ENCODE measurements at places on chromosomes 3 and 15. TPM values are rescaled to one million over a fixed set of nuclear protein-coding genes. Genes with fewer than 3 reads are reported as not detected.

CNTN3 gene
- total RNA-seq, result not detected

SLC24A5 gene
- total RNA-seq, result not detected

CMTM7 gene
- total RNA-seq, result 36.1 TPM

NR2C2 gene
- total RNA-seq, result 47.1 TPM

SV2B gene
- total RNA-seq, result not detected

SERINC4 gene
- total RNA-seq, result 0.09 TPM

EDC3 gene
- 44.1 TPM for total RNA-seq

FOXL2 gene
- not detected for total RNA-seq

ZIC4 gene
- not detected for total RNA-seq

UBA7 gene
- total RNA-seq, result 69.9 TPM

TMEM212 gene
- total RNA-seq, result not detected

AEN gene
- 58.4 TPM for total RNA-seq

TRNT1 gene
- 45.8 TPM for total RNA-seq

ARHGEF26 gene
- not detected for total RNA-seq

PLCH1 gene
- 0.20 TPM for total RNA-seq

SMCO1 gene
- not detected for total RNA-seq

KLHL40 gene
- not detected for total RNA-seq

C3orf22 gene
- total RNA-seq, result not detected

RPL29 gene
- total RNA-seq, result 2,039 TPM

RPP25 gene
- total RNA-seq, result 7.0 TPM

SENP8 gene
- total RNA-seq, result 2.8 TPM

IL16 gene
- 138 TPM for total RNA-seq

DUOXA2 gene
- not detected for total RNA-seq

VGLL3 gene
- not detected for total RNA-seq

TGM5 gene
- total RNA-seq, result 0.22 TPM

ZNF280D gene
- total RNA-seq, result 16.2 TPM

RASL12 gene
- not detected for total RNA-seq

FRMD5 gene
- total RNA-seq, result 0.23 TPM

DGKG gene
- total RNA-seq, result 0.36 TPM

PYDC2 gene
- not detected for total RNA-seq

SYNM gene
- 0.69 TPM for total RNA-seq

PSTPIP1 gene
- total RNA-seq, result 113 TPM

ASB14 gene
- total RNA-seq, result not detected

BLOC1S6 gene
- 46.9 TPM for total RNA-seq

DAG1 gene
- total RNA-seq, result 14.4 TPM

BDH1 gene
- 118 TPM for total RNA-seq

Data from activated CD8-positive, alpha-beta T cell treated with anti-CD3 and anti-CD28 coated beads for 36 hours (primary cell).